ENCODE measurements at places on chromosomes 12 and 14.

DNA sequence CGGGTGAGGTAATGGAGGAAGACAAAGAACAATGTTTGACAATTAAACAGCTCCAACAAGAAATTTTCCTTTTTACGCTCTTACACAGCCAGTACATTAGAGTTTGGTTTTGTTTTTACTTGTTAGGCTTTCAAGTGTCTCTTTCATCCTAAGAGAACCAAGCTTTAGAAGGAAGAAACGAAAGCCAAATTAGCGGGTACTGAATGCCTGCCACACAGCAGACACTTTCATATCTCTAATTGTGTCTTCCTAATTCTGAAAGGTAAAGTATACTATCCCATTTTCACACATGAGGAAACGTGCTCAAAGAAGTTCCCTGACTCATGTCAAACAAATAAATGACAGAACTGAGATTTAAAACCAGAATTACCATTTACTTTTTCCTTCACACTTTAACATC lies 65.0 kb downstream of the CDK17 start:
- peak; percentile 64 for DNase-seq

- DNase-seq, result no peak
Observed at GRCh38 chr14:91920526-91920925, 27.0 kb downstream of the FBLN5 start.

DNA sequence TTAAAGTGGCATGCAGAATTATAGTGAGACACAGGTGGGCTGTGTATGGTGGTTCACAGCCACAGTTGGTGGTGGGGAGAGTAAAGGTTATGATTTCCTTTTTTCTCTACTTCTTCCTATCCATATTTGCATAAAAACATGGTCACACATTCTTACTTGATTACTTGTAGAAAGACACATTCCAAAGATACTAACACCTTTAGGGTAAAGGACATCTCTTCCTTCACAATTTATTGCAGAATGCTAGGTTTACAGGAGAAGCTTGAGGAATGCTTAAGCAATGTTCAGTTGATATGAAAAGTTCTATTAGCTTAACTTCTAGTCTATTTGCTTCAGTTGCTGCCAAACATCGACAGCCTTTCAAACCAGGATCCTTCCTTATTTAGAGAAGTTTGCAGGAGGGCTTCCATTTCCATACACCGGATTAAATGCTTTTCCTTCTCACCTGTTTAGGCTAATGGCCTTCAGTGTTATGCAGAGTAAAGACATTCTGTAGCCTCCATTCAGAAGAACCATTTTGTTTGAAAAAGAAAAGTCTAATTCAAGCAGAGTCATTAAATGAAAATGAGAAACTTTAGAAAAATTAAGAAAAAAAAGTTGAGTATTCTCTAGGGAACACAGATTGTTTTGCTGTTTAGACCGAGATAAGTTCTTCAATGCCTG lies 2.6 kb upstream of the PHC1 start:
- no peak for DNase-seq

DNA sequence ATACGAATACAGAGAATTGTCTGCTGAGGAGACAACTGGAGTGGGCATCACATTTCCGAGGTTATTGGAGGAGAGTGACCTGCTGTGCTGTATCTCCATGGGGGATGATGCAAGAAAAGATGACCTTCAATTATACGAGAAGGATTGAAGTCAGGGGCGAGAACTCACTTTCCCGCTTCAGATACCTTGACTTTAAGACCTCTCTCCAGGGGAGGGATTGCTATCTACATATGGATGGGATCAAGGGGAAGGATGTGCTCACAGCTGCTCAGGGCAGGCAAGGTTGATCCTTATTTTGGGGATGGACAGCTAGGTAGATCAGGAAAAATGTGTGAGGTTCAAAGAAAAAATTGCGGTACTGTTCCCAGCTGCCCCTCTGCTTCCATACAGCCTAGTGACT lies 24.4 kb downstream of the NEUROD4 start:
- DNase-seq, result no peak

- peak; percentile 45 for DNase-seq
Observed at GRCh38 chr14:70622111-70622712, 19.5 kb upstream of the TTC9 start.

GRCh38 chr12:69108037-69108436 lies 131.3 kb upstream of the CPSF6 start:
- DNase-seq, result no peak

- peak; percentile 75 for DNase-seq
Observed at GRCh38 chr14:105093431-105094192, 28.4 kb upstream of the GPR132 start.

DNA sequence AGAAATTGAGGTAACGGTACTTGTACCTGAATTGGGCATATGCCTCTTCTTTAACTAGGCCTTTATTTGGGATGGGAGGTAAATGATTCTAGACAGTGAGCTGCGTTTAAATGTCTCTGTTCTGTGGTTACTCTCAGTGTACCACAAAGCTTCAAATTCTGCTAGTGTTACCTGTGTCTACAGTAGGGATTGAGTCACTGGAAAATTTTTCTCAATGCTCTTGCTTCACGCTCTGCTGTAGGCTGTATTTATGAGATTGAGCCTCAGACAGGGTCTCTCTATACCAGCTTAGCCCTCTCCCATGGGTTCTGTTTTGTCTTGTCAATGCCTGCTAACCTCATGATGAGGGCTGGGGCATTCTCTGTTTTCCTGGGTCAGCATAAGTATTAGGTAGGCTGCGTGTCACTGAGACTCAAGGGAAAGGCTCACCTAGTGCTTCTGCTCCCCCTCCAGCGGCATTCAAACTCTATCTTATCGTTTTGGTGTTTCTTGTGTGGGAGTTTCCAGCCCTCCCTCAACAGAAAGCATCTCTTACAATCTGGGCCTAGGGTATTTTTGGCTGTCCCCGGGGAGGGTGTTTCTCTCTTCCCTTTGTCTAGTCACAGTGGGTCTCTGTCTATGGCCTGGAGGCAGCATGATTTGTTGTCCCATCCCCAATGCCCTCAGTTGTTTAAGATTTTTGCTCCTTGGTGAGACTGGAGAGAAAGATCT lies 285.8 kb downstream of the ADGRD1 start:
- peak; percentile 6 for DNase-seq
